ENCODE measurements at places on chromosomes 3 and 15. TPM values are rescaled to one million over a fixed set of nuclear protein-coding genes. Genes with fewer than 3 reads are reported as not detected.

- DNase-seq: no peak
Observed at GRCh38 chr15:57896114-57896513, 169.4 kb downstream of the ALDH1A2 start.

The SMCO1 gene
- not detected for total RNA-seq

The SPSB4 gene
- total RNA-seq: 0.80 TPM

The KLF15 gene
- total RNA-seq: 40.1 TPM

All from lower lobe of right lung (tissue), 2 donors.